ENCODE measurements at places on chromosomes 7 and 10.
A peak's percentile ranks its signal among the peaks of the same experiment; 100 is the strongest.

DNA sequence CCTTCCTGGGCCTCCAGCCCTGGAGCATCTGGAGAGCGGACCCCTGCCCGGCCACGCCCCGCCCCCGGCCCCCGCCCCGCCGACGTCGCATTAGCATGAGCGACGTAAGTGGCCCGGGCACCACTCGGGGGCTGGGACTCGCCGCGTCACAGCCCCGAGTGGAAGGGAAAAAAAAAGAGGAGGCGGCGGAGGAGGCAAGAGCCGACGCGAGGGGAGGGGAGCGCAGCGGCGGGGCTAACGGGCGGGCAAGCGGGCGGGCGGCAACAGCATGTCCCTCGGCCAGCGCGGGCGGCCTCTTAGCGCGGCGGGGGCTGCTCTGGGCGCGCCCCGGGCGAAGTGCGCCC, at the start of gene SLC18A3:
SLC18A3 (plus strand) TSS at position 197 of the 344 bp plus-strand sequence. CDS start 431 bp downstream, outside the sequence.
- DNase-seq = no peak

DNA sequence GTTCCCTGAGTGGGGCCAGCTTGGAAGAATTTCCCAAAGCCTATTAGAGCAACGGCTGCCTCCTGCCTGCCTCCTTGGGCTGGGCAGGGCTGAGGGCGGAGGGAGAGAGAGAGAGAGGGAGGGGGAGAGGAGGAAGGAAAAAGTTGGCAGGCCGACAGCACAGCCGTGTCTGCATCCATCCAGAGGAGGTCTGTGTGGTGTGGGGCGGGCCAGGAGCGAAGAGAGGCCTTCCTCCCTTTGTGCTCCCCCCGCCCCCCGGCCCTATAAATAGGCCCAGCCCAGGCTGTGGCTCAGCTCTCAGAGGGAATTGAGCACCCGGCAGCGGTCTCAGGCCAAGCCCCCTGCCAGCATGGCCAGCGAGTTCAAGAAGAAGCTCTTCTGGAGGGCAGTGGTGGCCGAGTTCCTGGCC, at the start of gene AQP1:
AQP1 (plus strand) TSS at position 293 of the 409 bp plus-strand sequence; CDS start at position 350, 57 bp downstream.
- DNase-seq = peak; percentile 45

- DNase-seq = no peak
These were observed 13.8 kb downstream of the VWA2 start for GRCh38 chr10:114252883-114253282.

GRCh38 chr10:132816718-132817117, 30.8 kb upstream of the NKX6-2 start:
- no peak for DNase-seq

GRCh38 chr7:2504128-2504888, 15.3 kb upstream of the LFNG start:
- DNase-seq = no peak

- no peak for DNase-seq
These were observed 195.9 kb downstream of the XPNPEP1 start for GRCh38 chr10:109727436-109727835.

DNA sequence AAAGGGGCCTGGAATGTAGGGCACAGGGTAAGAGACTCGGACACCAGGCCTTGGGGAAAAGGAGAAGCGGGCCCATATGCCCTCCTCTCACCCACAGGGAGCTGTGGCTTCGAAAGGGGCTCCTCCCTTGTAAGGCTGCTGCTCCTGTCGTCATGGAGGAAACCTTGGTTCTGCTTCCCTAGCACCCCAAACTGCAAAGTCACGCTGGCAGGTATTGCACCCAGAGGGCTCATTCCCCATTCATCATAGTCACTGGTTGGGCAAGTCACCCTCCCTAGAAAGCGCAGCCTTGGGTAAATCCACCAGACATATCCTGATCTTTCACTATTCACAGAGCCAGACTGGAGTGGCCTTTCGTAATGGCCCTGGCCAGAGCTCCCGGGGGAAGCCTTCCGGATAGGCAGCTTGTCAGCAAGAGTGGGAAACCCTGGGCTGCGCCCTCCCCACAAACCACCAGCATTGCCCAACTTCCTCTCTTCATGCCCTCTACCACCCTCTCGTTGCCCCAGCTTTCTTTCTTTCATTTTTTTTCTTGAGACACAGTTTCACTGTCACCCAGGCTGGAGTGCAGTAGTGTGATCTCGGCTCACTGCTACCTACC, 121.0 kb downstream of the HIP1 start:
- no peak for DNase-seq

- DNase-seq = no peak
These were observed 134.8 kb upstream of the SHH start for GRCh38 chr7:155947051-155947450.

- DNase-seq = no peak
These were observed 52.9 kb downstream of the C10orf67 start for GRCh38 chr10:23291551-23292334.

DNA sequence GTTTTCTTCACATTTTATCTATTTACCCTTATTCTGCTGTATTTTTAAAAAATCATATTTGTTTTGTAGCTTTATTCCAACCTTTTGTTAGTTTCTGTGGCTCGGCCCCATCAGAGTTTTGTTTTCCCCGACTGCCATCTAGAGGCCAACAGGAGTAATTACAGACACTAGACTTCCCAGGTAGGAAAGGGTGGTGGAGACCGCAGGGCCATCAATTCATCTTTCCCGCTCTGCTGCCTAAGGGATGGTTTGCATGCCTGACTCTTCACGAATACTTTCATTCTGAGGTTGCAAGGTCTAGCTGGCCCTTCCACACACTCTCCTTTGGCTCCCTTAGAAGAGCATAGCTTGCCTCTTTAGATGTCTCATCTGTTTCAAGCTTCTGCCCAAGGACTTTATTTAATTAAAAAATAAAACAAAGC, 38.3 kb downstream of the LYZL2 start:
- DNase-seq = peak; percentile 75

DNA sequence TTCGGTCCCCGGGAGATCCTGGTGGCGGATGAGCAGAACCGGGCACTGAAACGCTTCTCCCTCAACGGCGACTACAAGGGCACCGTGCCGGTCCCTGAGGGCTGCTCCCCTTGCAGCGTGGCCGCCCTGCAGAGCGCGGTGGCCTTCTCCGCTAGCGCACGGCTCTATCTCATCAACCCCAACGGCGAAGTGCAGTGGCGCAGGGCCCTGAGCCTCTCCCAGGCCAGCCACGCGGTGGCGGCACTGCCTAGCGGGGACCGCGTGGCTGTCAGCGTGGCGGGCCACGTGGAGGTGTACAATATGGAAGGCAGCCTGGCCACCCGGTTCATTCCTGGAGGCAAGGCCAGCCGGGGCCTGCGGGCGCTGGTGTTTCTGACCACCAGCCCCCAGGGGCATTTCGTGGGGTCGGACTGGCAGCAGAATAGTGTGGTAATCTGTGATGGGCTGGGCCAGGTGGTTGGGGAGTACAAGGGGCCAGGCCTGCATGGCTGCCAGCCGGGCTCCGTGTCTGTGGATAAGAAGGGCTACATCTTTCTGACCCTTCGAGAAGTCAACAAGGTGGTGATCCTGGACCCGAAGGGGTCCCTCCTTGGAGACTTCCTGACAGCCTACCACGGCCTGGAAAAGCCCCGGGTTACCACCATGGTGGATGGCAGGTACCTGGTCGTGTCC, 3.7 kb downstream of the TRIM56 start:
- DNase-seq = no peak

- DNase-seq = no peak
These were observed 7.2 kb upstream of the ACTR3B start for GRCh38 chr7:152752200-152752912.

GRCh38 chr10:99425204-99425603, 5.2 kb downstream of the GOT1 start:
- DNase-seq = no peak

DNA sequence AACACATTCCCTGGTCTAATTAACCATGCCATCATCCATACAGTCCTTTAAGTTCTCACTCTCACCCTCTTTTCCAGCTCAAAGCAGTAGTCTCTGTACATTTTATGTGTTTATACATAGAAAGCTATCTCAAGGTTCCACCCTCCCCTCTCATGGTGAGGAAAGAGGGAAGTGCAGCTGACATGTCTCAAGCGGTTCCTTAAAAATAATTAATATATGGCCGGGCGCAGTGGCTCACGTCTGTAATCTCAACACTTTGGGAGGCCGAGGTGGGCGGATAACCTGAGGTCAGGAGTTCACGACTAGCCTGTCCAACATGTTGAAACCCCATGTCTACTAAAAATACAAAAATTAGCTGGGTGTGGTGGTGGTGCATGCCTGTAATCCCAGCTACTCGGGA, 36.7 kb downstream of the ZC3HAV1 start:
- DNase-seq = no peak

DNA sequence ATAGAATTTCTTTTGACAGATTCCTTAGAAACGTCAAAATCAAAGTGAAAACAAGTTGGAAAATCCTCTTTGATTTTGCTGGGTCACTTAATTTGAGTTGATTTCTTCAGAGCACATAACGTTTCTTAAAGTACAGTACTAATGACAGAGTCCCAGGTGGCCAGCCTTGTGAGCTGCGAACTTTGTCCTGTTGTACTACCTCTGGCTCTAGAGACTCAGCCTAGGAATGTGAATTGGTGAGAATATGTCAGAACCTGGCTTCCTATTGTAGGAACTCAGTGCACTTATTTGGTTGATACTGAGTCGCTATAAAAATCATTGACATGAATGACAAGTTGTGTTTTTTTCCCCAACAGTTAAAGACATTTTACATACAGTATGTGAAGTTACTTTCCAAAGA, 20.2 kb downstream of the SDK1 start:
- DNase-seq = no peak

- DNase-seq = no peak
These were observed 252.7 kb upstream of the CDC14C start for GRCh38 chr7:48671656-48672055.

DNA sequence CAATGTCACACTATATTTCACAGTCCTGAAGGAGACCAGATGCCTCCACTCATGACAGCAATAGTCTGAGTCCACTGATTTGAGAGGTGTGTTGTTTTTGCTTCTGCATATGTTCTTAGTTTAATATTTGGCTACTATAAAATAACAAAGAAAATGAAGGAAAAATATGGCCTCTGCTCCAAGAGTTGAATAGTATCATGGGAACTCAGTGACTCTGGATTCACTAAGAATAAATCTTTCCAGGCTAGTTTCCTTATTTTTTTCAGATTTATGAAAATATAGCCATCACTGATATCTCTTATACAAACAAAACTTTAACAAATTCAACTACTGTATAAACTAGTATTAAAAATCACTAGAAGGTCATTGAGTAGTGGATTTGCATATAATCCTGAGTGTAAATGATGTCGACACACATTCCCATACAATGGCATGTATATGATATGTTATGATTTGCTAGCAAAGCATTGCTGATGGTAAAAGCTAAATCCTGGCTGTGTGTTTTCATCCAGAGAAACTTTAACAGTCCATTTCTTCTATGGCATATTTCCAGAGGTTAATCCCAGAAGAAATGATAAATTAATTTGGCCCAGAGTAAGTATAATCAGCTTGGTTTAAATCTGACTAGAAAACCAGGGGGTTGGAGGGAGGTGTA, 66.0 kb upstream of the VIPR2 start:
- DNase-seq = no peak

GRCh38 chr7:102073931-102074880, 212.5 kb upstream of the SH2B2 start:
- DNase-seq = no peak

GRCh38 chr7:22116451-22117030, 170.8 kb upstream of the CDCA7L start:
- DNase-seq = no peak

GRCh38 chr10:1657479-1657878, 79.8 kb downstream of the ADARB2 start:
- no peak for DNase-seq

GRCh38 chr10:106500925-106501525, 663.5 kb downstream of the SORCS1 start:
- DNase-seq = no peak

DNA sequence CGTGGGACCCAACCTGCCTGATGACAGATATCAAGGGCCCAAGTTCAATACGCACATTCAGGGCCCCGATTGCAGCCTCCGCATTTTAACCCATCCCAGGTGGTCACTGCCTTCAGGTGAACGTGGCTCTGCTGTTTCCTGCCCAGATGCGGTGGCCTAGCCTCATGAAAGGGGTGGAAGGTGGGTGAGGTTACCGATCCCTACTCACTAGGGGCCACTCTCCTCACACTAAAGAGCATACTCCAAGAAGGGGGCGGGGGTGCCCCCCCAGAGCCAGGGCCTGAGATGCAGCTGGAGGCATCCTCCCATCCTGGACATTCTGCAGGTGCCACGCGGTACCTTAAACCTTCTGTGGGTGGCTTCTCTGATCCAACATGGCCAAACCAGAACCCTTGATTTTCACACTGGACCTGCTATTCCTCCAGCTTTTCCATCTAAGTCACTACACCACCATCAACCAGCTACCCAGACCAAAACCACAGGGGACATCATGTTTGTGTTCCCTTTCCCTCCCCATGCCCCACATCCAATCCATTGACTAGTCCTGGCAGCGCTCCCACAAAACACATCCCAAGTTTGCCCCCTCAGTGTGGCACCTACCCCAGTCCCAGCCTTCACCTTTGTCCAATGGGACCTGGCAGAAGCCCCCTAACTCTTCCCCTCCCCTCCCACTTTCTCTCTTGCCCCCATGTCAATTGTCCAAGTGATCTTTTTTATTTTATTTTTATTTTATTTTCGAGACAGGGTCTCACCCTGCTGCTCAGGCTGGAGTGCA, 30.0 kb downstream of the PRLHR start:
- no peak for DNase-seq

DNA sequence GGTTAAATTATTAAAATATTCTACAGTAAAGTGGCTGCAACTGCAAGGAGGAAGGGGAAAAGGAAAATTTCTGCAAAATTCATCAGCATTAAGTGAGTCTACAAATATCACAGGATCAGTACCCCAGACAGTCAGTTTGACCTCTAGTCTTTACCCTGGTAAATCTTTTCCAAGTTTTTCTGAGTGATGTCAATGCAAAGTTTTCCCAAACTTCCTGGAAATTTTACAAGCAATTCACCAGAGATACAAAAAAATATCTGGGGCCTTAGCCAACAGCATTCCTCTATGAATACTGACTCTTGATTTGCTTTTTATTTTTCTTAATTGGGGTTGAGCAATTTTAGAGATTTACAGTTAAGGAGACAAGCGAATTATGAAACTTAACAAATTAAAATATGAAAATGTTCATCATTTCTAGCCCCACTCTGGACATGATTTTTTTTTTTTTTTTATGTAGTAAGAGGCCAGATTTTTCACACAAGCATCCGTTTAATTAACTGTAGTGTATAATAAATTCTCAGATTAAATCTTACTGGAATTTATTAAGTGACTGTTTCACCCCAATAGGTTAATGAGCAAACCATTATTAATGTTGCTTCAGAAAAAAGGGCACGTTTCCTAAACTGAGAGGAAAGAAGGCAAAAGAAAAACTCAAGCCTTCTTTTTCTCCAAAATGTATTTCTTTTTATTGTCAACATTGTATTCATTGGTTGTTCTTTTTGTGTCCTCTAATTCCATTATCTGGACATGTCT, 539.5 kb upstream of the FZD8 start:
- DNase-seq = no peak

DNA sequence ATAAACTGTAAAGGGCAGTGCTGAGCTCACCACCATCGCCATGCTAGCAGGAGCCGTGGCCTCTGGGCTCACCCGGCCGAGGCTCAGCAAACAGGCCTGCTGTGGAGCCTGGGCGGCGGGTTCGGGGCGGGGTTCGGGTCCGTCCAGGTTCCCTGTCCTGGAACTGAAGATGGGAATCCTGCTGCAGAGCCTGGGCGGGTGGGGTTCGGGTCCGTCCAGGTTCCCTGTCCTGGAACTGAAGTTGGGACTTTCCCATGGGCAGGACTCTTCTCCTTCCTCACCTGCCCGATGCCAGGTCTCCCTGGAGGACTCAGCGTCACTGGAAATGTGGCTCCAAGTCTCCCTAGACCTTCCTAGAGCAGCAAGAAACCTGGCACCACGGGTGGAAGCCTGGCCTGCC, 36.6 kb downstream of the EN2 start:
- DNase-seq = no peak

GRCh38 chr7:52897713-52898112, 137.7 kb upstream of the POM121L12 start:
- DNase-seq = no peak
